Coronary artery (tissue), 2 donors: ENCODE measurements at places on chromosomes 5 and 9.

DNA sequence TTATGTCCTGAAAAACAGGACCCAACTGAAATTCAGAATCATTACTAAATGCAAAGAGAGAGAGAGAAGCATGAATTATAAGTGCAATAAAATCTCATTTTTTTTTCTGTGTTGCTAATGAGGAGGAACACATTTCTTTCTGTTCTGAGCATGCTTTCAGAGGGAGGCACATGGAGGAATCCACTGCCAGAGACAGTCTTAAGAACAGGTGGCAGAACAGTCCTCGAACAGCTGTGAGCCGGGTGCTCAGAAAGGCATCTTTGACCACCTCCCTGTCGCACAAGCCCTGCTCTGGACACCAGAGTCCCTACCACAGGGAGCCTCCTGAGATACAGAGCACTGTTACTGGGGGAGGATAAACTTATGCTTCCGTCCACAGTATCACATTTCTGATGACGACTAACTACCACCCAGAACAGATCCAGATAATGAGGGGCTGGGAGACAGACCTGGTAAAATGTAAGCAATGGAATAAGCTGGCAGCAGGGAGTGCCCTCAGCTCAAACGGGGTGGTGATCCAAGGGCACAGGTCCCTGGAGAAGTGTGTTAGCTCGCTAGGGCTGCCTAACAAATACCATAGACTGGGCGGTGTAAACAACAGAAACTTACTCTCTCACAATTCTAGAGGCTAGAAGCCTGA is 134.0 kb downstream of the SLC1A3 start:
- no peak for DNase-seq

- DNase-seq, result no peak
These were observed 342.6 kb downstream of the GLIS3 start for GRCh38 chr9:3957306-3957705.

- no peak for DNase-seq
These were observed 112.9 kb downstream of the ST8SIA4 start for GRCh38 chr5:100790170-100790665.

DNA sequence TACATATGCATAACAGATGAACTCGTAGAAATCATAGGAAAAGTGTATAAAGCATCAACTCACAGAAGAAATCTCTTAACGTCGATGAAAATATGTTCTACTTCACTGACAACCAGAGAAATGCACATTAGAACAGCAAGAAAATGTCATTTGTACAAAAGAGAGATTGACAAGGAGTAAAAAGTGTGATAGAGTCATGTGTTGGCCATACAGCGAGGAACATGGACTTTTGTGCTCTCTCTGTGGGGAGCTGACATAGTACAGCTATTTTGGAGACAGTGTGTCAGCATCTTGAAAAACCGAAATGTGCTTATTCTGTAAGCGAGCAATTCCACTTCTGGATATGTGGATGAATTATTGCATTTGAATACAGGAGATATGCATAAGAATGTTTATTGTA is 477.9 kb downstream of the ICE1 start:
- no peak for DNase-seq

- no peak for DNase-seq
These were observed 1.2 kb upstream of the IL33 start for GRCh38 chr9:6214434-6214833.

DNA sequence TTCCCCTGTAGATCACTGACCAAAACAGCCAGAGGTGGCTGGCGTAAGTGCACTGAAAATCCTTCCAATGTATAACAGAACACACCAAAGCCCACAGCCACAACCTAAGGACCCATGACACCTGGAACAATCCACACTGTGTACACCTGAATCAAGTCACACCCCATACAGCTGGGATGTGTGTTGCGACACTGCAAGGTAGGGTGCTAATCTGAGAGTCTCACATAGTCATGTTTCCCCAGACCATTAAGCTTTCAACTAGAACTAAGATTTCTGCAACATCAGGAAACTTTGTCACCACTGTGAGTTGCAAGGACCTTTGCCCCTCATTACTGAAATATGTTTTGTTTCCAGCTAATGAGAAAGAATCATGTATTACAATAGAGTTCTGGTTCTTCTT is 59.4 kb downstream of the MED27 start:
- no peak for DNase-seq

DNA sequence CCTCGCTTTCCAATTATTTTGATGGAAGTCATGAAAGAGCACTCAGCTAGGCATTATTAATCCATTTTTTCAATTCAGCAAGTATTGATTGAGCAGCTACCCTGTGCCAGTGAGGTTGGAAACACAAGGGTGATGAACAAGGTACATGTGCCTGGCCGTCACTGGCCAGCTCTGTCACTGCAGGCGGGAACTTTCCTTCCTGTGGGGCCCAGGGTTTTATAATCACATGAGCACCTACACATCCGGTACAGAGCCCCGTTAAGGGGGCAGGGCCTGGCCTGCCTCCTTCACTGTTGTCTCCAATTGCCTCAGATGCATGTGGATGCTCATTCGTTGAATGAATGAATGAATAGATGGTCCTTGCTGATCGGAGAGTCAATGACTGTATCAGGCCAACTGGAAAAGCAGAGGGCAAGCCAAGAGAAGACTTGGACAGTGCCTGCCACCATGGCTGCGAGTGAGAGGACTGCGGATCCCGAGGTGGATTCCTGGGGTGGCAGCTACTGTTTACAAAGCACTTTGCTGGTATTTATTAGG is 55.9 kb upstream of the KCNMB1 start:
- peak; percentile 21 for DNase-seq

DNA sequence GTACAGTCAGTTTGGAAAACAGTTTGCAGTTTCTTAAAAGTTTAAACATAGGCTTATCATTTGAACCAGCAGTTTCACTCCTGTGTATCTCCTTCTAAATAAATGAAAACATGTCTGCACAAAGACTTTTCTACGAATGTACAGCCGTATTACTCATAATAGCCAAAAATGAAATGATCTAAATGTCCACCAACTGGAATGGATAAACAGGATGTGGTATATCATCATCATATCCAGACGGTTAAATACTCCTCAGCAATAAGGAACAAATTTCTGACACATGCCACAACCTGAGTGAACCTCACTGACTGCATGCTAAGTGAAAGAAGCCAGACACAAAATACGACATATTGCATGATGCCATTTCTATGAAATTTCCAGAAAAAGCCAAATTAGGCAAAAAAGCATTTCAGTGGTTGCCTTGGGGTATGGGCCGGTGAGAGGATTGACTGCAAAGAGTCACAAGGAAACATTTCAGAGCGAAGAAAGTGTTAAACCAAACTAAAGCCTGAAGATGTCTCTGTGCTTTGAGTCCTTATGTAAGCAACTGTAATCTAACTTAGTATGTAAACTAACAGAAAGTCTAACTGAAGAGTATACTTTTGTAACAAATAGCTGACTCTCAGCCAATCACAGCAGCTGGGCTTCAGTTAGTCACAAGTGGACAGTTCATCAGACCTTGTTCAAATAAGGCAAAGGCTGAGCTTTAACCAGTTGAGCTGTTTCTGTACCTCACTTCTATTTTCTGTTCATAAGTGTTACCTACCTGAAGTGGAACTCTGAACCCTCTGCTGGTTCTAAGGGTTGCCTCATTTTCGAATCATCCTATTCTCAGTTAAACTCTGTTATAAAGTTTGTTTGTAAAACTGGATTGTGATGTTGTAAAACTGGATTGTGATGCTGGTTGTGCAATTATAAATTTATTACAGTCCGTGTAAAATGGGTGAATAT is 65.2 kb downstream of the TRIO start:
- DNase-seq, result no peak
